NAMALWA (cell line): ENCODE measurements at places on chromosomes 2 and 18.

- no peak for DNase-seq
These were observed 115.2 kb downstream of the ZNF236 start for GRCh38 chr18:76937597-76937996.

GRCh38 chr2:176261136-176261535, 8.1 kb upstream of the MTX2 start:
- DNase-seq = no peak

- DNase-seq = no peak
These were observed 60.4 kb upstream of the GAREM1 start for GRCh38 chr18:32530947-32531651.

- no peak for DNase-seq
These were observed 195.6 kb downstream of the HRH4 start for GRCh38 chr18:24656050-24656449.

GRCh38 chr2:186486651-186487647, 889 bp downstream of the ZC3H15 start:
- peak; percentile 93 for DNase-seq

DNA sequence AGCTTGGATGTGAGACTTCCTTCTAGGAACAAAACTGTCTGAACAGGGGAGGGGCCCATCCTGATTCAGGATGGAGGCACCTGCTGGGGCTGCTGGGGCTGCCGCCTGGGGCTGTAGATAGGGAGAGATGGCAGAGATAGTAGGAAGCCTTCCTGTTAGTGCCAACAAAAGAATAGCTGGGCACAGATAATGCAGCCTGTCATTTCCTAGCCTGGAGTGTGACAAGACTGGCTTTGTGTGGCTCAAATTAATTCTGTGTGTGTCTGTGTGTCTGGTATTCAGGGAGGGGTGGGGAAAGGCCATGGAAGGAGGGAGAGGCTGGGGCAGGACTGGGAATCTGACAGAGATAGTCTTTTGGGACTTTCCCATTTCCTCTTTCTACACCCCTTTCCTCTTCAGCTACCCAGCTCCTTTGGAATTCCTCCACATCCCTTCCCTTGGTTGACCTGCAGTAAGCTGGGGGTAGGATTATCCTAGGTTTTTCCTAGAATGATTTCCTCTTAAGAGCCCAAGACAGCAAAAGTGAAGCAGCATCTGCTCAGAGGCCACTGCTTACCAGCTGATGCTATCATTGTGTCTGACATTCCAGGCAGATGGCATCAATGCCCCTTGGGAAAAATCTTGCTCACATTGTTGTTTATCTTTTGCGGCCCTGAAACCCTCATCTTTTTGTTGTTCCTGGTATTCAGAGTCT, 144.9 kb upstream of the LHCGR start:
- DNase-seq = no peak
